ENCODE measurements at places on chromosomes 12 and 14.

GRCh38 chr12:112035219-112035785 is 22.1 kb downstream of the ERP29 start:
- H3K4me1 ChIP-seq = no peaks in the 10 kb centered on the region
- peaks cover 72% of the 10 kb centered on the region for H3K36me3 ChIP-seq
- no peaks in the 10 kb centered on the region for H3K27me3 ChIP-seq
- no peak for DNase-seq

GRCh38 chr14:95025218-95025617 is 132.1 kb downstream of the DICER1 start:
- no peaks in the 10 kb centered on the region for H3K27me3 ChIP-seq
- H3K27ac ChIP-seq = no peak overlapping the region
- no peak overlapping the region for H3K4me3 ChIP-seq

- H3K27ac ChIP-seq = no peak overlapping the region
- no peak overlapping the region for H3K4me3 ChIP-seq
- H3K36me3 ChIP-seq = peaks cover 31% of the 10 kb centered on the region
- peaks cover 18% of the 10 kb centered on the region for H3K4me1 ChIP-seq
- H3K27me3 ChIP-seq = no peaks in the 10 kb centered on the region
- DNase-seq = no peak
Observed at GRCh38 chr12:118052324-118053070, 8.5 kb downstream of the WSB2 start.

DNA sequence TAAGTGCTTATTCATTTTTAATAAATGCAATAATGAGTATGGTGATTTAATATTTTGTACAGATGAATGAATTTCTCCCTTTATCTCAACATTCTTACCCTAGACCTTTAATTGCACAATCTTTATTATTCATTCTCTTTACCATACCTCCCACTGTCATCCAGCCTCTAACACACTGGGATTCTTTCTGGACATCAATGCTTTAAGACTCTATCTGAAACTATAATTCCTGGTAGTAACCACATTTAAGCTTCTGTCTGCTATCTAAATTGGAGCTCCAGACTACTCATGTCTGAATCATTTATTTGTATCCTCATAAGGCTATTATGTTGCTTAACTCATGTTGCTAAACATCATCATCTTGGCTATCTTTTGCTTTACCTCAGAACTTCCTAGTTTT is 270.2 kb downstream of the ALG10B start:
- DNase-seq = no peak
- H3K27me3 ChIP-seq = no peaks in the 10 kb centered on the region
- H3K4me3 ChIP-seq = no peak overlapping the region
- no peak overlapping the region for H3K27ac ChIP-seq
- H3K4me1 ChIP-seq = no peaks in the 10 kb centered on the region

DNA sequence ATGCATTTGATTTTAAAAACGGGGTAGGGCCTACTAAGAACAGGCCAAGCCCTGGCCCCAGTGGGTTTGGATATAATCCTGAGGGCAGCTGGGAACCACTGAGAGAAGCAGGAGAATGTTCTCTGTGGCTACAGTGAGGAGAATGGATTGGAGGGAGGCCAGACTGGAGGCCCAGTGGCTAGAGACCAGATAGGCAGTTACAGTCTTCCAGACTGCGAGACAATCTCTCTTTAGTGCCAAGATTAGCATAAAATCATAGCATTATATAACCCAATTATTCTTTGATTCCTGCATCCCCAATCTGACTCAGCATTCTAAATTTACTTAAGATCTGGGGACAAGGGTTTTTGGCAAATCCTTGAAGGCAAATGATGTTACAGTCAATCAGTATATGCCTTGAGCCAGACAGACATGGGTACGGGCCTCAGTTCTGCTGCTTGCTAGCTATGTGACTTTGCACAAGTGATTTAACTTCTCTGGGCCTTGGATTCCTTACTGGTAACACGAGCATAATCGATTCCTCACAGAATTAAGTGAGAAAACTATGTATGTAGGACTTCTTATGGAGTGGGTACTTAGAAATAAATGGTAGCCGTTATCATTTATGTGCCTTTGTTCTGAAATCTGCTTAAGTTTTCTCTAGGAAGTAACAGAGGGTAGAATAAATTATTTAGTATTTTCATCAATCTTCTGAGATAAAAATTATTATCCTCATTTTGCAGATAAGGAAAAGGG is 18.3 kb downstream of the NINJ2 start:
- no peaks in the 10 kb centered on the region for H3K27me3 ChIP-seq
- no peak for DNase-seq
- no peak overlapping the region for H3K4me3 ChIP-seq
- no peak overlapping the region for H3K27ac ChIP-seq

GRCh38 chr14:101715210-101716076 is 46.1 kb upstream of the PPP2R5C start:
- no peaks in the 10 kb centered on the region for H3K27me3 ChIP-seq
- H3K4me1 ChIP-seq = peaks cover 60% of the 10 kb centered on the region
- H3K27ac ChIP-seq = no peak overlapping the region
- peak; percentile 49 for DNase-seq
- no peaks in the 10 kb centered on the region for H3K36me3 ChIP-seq
